ENCODE measurements at places on chromosomes 5 and 9. TPM values are rescaled to one million over a fixed set of nuclear protein-coding genes. Genes with fewer than 3 reads are reported as not detected.

Gene NR2F1-AS1
- total RNA-seq = 2.0 TPM

DNA sequence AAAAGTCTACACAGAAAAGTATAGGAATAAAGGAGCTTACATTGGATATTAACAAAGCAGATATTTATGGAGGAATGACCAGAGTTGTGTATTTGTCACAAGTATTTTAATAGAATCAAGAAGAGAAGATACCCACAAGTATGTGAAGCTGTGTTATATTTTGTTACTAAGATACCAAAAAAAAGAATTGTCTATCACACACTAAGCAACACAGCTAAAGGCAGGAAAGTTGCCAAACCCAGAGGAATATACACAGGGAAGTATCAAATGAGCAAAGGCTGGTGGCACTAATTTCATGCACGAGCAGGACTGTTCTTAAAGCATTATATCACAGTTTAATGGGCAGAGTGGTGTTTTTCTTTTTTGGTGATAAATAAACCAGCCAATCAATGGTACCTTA lies 30.9 kb upstream of the RAI14 start:
- no peaks in the 10 kb centered on the region for H3K4me1 ChIP-seq
- H3K4me3 ChIP-seq = no peak overlapping the region
- no peaks in the 10 kb centered on the region for H3K27me3 ChIP-seq
- DNase-seq = no peak
- no peaks in the 10 kb centered on the region for H3K36me3 ChIP-seq
- no peak overlapping the region for H3K27ac ChIP-seq

Gene HBEGF
- total RNA-seq = 1.7 TPM

DNA sequence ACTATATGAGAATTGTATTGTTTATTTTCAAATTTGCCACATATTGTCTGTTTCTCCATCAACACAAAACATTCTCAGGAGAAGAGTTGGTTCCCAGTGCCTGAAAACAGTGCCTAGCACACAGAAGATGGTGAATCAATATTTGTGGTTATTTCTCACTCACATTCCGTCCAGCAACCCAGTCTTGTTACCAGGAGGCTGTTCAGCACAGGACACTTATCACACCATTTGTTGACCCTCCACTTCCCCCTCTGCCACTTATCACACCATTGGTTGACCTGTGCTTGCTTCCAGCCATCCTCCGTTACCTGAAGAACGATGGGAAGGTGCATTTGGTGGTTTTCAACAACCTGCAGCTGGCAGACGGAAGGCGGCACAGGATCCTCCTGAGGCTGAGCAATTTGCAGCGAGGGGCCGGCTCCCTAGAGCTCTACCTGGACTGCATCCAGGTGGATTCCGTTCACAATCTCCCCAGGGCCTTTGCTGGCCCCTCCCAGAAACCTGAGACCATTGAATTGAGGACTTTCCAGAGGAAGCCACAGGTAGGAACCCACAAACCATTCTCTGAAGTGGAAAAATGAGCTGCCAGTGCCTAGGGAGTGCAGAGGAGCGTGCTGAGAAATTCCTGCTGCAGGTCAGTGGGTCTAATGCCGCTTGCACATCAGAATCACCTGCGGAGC lies 20.5 kb downstream of the THBS4 start:
- no peak for DNase-seq
- H3K36me3 ChIP-seq = no peaks in the 10 kb centered on the region
- H3K4me3 ChIP-seq = no peak overlapping the region

- no peak for DNase-seq
- H3K4me1 ChIP-seq = no peaks in the 10 kb centered on the region
- H3K4me3 ChIP-seq = no peak overlapping the region
- H3K27me3 ChIP-seq = no peaks in the 10 kb centered on the region
Measured at GRCh38 chr5:115858396-115858795, 16.7 kb downstream of the AP3S1 start.

Data from thymus (tissue), 14 donors.